Posterior cingulate gyrus (tissue), 11 donors: ENCODE measurements at places on chromosomes 4 and X.

GRCh38 chrX:83529950-83530349, 21.9 kb downstream of the POU3F4 start:
- DNase-seq, result no peak

DNA sequence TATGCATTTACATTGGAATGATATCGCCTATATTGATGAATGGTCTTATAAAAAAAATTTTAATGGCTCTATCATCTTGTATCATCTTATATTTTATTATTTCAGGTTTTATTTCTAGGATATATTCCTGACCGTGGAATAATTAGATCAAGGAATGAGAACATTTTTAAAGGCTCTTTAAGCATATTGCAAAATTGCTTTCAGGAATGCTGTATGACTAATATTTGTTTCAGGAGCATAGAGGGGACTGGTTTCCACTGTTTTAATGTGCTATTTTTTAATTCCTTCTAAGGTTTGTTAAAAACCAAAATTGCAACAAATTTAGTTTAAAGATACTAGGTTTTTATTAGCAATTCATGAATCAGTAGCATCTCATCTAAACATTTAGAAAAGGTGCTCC, 120.2 kb downstream of the BMPR1B start:
- no peak for DNase-seq

- no peak for DNase-seq
Measured at GRCh38 chr4:121339307-121339706, 41.5 kb downstream of the QRFPR start.

DNA sequence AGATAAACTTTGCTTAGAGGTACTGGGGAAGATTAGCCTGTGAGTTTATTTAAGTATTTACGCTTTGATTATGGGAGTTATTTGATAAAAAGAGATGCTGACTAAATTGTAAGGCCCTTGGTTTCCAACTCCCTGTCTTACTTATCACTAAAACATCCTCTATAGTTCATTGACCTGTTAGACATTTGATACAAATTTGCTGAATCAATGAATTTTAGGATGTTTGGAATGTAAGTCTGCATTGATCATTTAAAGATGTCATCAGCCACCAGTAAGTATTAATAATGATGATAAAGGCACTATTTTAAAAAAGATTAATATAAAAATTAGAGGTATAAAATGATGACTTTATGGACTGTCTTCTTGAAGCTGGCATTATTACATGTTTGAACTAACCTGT, 340.6 kb downstream of the SPRY1 start:
- no peak for DNase-seq

DNA sequence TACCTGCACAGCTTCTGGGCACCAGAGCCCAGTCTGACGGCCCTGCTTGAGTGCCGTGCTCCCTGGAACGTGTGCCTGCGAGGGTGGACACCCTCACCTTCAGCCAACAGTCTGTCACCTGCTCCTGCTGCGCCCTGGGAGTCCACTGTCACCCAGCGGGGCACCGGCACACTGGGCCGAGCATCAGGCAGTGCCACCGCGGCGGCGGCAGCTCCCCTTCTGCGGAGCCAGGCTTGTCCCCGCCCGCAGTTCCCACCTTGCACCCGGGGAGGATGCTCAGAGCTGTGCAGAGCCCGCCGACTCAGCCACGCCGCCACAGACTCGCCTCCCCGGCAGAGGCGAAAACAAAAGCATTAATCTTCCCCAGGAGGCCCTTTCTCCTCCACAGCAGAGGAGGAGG, 86.8 kb downstream of the ABLIM2 start:
- peak; percentile 92 for DNase-seq
